ENCODE measurements at places on chromosomes 7 and 10.

- no peak for DNase-seq
Measured at GRCh38 chr10:101425535-101425934, 71.6 kb downstream of the BTRC start.

- no peak for DNase-seq
Measured at GRCh38 chr7:2074691-2075090, 158.1 kb downstream of the MAD1L1 start.

- no peak for DNase-seq
Measured at GRCh38 chr7:120931243-120931642, 19.3 kb upstream of the ING3 start.

DNA sequence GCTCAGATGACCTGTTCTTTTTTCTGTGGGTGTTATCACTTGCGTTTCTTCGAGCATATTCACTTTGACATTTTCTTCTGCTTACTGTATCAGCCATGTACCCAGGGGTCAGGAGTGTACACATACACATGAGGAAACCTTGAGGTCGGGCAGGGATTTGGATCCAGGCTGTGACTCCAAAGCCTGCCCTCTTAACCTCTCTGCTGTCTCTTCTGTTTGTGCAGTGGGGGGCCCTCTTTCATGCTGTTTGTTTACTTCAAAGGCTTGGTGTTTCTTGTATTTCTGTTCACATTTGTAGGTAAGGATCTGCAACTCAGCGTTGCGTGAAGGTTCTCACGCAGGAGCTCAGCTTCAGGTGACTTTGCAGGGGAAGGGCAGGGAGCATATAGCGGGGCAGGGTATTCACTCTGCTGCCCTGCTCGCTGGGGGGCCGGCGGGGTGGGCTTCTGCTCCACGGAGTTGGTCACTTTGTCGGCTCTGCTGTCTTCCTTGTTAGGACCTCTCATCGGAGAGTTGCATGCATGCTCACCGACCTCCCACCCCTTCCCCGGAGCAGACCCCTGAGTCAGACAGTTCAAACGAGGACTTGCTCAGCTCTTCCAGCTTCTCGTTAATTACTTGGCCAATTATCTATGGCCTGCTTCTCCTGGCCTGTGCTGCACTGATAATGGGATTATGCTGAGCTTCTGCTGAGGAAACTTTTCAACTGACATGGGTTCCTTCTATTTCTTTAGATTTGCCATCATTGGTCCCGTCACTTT lies 77.5 kb downstream of the SDK1 start:
- DNase-seq, result peak; percentile 38
